Activated CD8-positive, alpha-beta memory T cell treated with anti-CD3 and anti-CD28 coated beads for 48 hours (primary cell): ENCODE measurements at places on chromosomes 4 and X.

DNA sequence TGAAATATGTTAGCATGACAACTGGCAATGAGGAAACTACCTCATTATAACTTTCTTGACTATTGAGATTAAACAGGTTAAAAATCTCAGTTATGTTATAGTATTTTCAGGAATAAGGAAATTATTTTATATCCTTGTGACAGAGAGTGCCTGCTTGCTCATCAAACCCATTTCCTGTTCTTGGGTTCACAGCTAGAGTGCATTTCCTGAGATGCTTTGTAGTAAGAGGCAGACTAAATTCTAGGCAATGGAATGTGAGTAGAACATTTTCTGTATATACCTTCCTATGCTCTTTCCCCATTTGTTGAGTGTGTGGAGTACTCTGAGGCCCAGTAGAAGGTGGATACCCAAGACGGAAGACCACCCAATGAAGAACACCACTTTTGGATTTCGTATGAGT, 96.9 kb upstream of the CASK start:
- no peak for DNase-seq

- peak; percentile 34 for DNase-seq
These were observed 306.3 kb downstream of the ANK2 start for GRCh38 chr4:113355550-113356371.

DNA sequence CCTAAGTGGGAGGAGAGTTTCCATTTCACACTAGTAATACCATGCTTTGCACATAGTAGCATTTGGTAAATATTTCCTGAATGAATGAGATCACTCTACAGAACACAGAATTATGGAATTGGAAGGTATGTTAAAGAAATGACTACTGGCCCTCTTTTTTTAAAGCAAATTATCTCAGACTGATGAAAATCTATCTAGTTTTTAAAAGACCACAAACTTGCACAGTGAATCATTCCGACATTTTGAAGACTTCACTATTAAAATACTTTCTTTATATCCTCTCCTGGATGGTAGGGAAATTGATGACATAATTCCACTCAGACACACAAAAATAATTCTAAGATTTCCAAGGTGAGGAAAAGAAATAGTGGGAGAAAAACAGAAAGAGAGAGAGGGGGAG, 68.4 kb upstream of the ETNPPL start:
- no peak for DNase-seq

- DNase-seq, result no peak
These were observed 45.9 kb upstream of the RHOH start for GRCh38 chr4:40150932-40151331.

GRCh38 chrX:140360284-140360683, 144.6 kb downstream of the SOX3 start:
- DNase-seq, result no peak

DNA sequence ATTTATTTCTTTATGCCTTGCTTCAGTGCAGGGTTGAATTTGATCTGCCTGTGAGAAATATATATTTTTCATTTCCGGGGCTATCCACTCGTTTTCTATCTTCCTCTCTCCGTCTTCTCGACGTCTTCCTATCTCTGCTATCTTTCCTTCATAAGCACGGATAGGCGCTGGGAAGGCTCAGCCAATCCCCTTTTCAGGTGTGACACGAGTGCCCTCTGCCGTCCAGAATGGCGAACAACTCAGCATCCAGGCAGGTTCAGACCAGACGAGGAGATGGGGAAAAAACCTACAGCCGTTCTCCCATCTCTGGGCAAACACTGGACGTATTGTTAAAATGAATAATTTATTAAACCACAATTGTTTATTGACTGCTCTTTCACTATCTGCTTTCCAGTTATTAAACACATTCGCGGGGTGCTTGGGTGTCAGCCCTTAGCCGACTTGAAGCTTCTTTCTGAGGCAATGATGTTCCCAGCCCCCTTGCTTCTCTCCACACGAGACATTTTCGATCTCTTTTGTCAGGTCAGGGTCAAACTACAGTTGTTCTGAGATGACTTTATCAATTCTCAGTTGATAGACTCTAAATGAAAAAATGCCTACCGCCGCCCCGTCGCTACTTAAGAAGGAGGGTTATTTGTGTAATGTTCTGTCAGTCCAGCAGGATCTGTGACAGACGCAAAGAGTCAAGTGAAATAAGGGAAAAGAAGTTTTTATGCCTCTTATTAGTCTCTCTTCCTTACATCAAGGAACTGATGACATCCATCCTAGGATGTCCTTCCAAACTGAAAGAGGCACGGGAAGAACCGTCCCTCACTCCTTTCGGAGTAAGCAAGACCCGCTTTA, 96.3 kb upstream of the NOCT start:
- DNase-seq, result no peak

DNA sequence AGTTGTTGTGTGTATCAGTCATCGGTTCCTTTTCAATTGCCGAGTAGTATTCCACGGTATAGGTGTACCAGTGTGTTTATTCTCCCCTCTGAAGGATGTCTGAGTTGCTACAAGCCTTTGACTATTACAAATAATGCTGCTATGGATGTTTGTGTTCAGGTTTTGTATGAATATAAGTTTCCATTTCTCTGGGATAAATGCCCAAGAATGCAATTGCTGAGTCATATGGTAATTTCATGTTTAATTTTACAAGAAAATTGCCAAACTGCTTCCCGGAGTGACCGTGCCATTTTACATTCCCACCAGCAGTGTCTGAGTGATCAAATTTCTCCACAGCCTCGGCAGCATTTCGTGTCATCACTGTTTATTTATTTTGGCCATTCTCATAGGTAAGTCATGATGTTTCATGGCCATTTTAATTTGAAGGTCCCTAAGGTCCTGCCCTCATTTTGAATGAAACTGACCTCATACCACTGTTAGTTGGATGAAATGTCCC, 73.9 kb downstream of the IRF2 start:
- no peak for DNase-seq

GRCh38 chrX:68725756-68726365, 78.4 kb downstream of the STARD8 start:
- DNase-seq, result no peak

GRCh38 chrX:50168241-50168687, 32.5 kb downstream of the AKAP4 start:
- no peak for DNase-seq

DNA sequence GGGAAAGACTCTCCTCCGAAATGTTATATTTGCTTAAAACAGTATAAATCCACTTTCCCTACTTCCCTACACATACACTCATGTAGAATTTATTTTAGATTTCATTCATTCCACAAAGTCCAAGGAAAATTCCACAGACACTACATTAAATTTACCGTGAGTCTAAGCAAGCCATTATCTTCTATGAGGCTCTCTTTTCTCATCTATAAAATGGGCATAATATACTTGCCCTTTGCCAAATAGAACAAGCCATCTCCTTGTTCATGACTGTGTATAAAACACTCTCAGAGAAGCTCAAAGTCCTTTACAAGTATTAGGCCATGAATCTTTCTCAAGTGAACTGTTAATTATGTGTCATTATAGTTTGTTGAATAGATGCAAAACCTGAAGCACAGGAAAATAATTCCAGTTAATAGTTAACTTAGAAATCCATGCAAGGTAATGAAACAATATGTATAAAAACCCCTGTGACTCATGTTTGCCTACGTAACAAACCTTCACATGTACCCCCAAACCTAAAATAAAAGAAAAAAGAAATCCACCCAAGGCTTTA, 10.7 kb downstream of the TEC start:
- DNase-seq, result no peak

- no peak for DNase-seq
These were observed at the start of gene DGKK for GRCh38 chrX:50470103-50471031. Gene DGKK, minus strand, starts transcription at chrX:50470825. Its CDS starts 147 bp downstream, at chrX:50470678.

DNA sequence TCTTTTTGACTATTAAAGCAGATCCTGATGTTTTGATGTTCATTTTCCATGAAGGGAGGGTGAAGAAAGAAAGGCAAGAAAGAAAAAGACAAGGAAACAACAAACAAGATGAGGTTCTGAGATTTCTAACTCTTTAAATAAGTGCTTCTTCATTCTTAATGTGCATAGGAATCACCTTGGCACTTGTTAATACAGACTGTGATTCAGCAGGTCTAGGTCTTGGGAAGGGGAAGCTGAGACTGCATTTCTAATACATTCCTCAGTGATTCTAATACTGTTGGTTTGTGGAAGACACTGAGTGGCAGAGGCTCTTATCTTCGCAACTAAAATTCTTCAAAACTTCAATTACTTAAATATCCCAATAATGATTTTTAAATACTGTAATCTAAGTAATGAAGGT, 95.2 kb upstream of the NAP1L5 start:
- DNase-seq, result no peak

DNA sequence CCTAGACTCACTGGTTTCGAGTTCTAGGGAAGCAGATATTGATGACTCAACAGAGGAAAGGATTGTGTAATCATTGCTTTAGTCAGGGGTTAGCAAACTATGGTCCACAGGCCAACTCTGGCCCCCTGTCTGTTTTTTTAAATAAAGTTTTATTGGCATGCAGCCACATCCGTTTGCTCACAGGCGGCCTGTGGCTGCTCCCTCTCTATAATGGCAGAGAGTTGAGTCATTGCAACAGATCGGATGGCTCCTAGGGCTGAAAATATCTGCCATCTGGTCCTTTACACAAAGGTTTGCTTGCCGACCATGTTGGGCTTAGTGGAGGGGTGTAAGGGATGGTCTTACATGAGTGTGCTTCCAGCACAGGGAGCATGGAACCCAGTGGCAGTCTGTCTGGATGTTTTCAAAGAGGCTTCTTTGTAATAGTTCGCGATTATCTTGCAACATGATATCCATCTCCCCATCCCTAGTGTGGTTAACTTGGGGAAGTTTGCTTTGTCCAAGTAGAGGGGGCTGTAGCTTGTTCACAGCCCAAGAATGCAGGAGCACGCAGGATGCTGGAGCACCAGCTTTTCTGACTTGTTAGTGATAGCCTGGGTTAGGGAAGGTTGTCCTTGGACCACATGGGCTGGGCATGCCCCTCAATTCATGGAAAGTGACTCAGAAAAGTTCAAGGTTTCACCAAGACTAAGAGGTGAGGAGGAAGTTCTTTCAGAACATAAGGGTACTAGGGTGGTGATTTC, 59.3 kb upstream of the CLDN34 start:
- no peak for DNase-seq

DNA sequence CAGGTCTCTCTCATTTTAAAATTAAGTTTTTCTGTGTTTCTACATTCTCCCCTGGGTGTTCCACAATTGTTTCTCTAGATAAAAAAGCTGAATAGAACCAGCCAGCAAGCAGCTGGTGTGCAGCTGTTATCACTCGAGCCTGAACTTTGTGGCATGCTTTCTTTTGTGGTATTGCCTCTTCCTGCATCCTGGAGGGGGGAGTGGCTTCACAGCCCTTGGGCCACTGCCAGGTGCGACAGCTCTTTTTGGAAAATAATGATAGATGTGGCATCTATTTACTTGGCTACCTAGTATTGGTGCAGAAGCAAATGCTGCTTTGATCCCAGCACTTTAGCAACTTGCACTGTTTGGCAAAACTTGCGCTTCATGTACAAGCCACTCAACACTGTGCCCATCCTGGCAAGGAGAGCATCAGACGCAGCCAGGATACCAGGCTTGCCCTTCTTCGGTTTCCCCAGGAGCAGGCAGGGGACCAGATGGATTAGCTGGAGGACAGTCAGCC, 69.4 kb downstream of the HMGB2 start:
- no peak for DNase-seq

GRCh38 chrX:53321230-53321942, 40.0 kb upstream of the IQSEC2 start:
- DNase-seq, result no peak

GRCh38 chr4:131288441-131288840, 1860.7 kb upstream of the PCDH10 start:
- no peak for DNase-seq

GRCh38 chr4:86653237-86653865, 59.2 kb downstream of the PTPN13 start:
- no peak for DNase-seq

- no peak for DNase-seq
These were observed 520.8 kb downstream of the RAB28 start for GRCh38 chr4:12963291-12963690.

GRCh38 chr4:128510850-128511249, 223.2 kb upstream of the PGRMC2 start:
- no peak for DNase-seq

GRCh38 chr4:42995343-42995944, 102.9 kb downstream of the GRXCR1 start:
- no peak for DNase-seq

DNA sequence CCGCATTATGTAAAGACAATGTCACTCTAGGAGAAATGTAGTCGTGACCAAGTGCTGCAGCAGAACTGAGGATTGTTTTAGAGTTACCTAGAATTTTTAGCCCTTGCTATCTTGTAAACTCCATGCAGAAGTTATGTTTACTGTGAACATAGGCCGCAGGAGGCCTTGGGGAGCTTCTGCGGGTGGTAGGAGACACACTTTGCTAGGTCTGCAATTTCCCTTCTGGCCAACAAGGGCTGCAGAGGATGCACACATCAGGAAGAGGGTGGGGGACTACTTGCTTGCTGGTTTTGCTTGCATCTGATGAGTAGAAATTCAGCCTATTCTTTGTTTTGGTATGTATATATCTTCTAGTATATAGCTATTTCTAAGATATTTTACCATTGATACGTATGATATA, 23.1 kb downstream of the BANK1 start:
- DNase-seq, result no peak

DNA sequence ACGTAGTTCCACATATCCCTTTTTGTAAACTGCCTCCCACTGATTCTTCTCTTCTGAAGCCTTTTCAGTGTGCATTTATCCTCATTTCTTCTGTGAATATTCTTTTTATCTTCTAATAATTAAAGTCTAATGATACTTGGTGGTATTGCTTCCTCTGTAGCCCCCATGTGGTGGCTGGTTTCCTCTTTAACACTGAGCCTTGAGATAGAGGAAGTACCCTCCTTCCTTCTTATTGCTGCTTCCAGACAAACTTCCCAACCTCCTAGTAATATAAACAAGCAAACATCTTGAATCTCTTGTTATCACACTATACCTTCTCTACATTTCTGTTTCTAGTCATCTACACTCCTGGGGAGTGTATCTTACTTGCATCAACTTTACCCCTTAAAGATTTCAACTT, 310.5 kb upstream of the GIMD1 start:
- no peak for DNase-seq

DNA sequence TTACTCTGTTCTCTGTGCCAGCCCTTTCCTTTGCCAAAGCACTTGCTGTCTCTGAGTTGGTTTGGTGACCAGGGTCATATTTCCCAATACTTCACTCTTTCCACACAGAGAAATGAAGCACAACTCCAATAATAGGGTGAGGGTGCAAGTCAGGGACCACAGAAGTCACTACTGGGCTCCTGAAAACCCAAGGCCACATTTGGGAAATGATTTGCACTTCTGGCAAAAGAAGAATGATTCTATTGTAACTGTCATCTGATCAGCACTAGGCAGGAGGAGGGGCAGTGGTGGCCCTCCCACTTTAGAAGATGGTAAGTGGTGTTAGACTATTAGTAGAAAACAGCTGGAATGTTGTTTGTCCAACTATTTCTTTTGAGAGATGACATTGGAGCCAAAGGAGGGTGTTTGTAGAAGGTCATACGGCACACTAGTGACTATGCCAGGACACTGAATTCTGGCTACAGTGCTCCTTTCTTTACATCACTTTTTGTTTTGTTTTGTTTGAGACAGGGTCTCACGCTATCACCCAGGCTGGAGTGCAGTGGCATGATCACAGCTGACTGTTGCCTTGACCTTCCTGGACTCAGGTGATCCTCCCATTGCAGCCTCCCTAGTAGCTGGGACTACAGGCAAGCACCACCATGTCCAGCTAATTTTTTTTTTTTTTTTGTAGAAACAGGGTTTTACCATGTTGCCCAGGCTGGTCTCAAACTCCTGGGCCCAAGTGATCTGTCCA, 10.8 kb upstream of the HADH start:
- no peak for DNase-seq
